ENCODE measurements at places on chromosomes 2 and 18.

- DNase-seq, result no peak
These were observed 1.9 kb downstream of the HS6ST1 start for GRCh38 chr2:128316777-128317180.

GRCh38 chr2:16546128-16546754, 119.4 kb downstream of the CYRIA start:
- DNase-seq, result no peak

DNA sequence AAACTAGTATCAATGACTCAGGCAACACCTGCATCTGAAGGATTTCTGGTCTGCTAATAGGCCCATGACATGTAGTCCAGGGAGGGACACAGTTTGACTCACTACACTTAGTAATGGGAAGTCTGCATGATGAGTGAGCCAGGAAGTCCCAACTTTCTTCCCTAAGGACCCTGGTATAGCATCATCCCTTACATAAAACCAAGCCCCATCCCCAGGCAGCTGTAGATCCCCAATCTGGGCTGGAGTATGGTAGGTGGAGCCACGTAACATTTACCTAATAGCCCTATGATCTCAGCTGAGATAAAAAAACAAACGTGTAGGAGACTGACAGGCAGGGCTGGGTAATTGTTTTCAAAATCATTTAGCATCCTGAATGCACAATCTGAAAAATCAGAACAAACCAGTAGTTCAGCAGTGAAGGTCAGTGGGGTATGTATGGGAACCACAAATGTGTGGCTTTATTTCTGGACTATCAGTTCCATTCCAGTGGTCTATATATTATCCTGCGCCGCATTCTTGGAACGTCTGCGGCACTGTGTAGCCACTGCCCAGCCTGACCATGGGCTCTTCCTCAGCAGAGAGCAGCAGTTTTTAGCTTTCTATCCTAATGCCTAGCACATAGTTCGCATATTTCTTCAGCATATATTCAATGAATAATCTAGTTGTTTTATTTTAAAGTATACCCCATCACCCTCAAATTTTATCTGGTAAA, 33.5 kb downstream of the EPB41L3 start:
- no peak for DNase-seq

GRCh38 chr2:227932001-227932400, 60.6 kb downstream of the DAW1 start:
- DNase-seq, result no peak

GRCh38 chr2:28678944-28679343, 72.7 kb upstream of the PPP1CB start:
- DNase-seq, result no peak

GRCh38 chr2:177537636-177538035, 145.1 kb downstream of the AGPS start:
- no peak for DNase-seq

DNA sequence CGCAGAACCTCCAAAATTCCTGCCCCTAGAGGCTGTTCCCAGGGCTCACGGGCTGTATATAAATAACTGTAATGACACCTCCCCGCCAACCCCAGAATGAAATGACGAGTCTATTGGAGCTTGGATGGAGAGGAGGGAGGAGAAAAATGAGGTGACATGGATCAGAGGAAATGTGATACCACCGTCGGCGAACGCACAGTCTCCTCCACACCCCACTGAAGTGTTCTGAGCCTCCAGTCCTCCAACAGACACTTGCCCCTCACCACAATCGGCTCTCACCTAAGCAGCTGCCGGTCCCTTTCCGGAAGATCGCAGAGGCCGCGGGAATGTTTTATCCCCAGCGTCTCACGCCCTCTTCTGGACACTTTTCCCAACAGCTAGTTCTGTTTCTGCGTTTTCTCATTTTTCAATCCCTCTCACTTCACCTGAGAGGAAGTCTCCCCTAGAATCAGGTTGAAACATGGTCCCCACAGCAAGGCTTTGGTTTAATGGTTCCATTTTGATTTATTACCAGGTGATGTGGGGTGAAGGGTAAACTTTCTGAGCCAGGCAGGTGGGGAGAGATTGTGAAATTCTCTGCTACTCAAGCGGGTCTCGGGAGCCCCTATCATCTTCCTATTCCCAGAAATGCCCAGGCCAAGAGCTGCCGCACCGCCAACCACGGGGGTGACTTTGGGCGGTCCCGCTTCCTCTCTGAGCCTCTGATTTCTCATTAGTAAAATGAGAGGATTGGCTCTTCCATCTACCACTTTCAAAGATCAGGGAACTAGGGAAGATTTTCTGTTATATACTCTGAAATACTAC, 9.1 kb upstream of the MYO5B start:
- no peak for DNase-seq

DNA sequence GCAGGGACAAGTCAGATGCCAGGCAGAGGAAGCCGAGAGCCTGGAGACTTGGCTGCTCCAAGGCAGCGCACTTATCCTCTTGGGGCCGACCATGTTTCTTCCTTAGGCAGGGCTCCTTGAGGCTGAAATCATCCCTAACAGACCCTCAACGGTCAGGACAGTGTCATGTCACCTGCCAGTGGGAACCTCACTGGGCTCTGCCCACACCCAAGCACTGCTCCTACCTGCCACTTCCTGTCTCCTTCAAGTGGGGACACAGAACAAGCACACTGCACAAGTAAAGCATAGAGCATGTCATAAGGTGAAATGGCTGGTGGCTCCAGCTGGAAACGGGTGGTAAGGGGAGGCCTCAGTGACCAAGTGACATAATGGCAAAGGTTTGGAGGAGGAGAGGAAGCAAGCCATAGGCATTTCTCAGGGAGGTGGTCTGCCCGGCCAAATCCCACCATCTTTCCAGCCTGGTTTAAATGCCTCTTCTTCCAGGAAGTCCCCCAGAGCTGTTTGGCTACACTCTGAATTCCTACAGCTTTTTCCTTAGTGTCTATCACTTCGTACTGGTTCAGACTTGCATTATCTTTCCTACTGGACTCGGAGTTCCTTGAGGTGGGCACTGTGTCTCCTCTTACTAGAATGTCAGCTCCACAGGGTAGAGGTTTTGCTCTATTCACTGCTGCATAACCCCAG, 7.3 kb upstream of the ATOH8 start:
- no peak for DNase-seq

DNA sequence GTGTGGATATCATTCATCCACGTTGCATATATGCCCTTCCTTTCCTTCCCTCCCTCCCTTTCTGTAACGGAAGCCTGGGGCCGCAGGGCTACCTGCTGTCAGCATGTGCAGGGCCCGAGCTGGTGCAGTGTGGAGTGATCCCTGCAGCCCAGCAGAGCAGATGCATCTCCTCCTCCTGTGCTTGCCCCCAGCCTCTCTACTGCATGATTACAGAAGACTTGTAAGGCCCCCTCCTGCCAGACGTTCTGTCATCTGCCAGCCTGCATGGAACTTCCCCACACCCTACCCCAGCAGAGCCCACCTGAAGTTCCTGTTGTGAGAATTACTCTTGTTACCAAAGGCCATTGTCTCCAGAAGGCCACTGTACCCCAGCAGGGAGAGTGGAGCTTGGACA, 67.5 kb upstream of the FOSL2 start:
- no peak for DNase-seq

- no peak for DNase-seq
These were observed 94.7 kb downstream of the BIN1 start for GRCh38 chr2:127012215-127012614.

- DNase-seq, result no peak
These were observed 139.9 kb upstream of the ZEB2 start for GRCh38 chr2:144659731-144660275.

DNA sequence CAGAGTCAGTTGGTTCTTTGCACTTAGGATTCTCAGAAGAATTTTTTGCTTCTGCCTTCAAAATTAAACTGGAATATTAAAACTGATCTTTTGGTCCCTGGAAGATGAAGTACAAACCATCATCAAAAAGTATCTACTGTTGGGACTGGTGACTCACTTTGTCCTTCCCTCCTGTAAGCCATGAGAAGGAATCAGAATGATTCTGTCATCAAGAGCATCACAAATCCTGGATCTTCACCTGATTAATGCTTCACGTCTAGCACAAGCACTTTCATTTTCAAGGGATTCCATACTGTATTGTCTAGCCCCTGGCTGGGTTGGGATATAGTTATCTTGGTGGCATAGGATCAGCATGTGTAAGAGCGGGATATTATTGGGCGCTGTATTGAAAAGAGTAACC, 69.3 kb upstream of the CYP1B1 start:
- no peak for DNase-seq

GRCh38 chr2:10311736-10312135, 9.0 kb downstream of the HPCAL1 start:
- no peak for DNase-seq

DNA sequence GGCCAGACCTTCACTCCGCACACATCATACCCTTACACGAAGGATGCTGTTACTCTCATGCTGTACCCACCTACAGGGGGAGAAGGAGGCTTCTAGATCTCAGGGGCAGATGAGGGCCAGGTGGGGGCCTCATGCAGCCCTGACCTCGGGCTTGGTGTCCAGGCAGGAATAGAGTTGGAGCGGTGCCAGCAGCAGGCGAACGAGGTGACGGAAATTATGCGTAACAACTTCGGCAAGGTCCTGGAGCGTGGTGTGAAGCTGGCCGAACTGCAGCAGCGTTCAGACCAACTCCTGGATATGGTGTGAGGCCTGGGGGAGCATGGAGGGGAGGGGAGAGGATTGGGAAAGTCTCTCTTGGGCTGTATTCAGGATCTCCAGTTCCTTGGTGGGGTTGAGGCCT, 4.0 kb upstream of the RNF181 start:
- DNase-seq, result no peak

GRCh38 chr18:46297621-46298020, 193.4 kb downstream of the HAUS1 start:
- no peak for DNase-seq

DNA sequence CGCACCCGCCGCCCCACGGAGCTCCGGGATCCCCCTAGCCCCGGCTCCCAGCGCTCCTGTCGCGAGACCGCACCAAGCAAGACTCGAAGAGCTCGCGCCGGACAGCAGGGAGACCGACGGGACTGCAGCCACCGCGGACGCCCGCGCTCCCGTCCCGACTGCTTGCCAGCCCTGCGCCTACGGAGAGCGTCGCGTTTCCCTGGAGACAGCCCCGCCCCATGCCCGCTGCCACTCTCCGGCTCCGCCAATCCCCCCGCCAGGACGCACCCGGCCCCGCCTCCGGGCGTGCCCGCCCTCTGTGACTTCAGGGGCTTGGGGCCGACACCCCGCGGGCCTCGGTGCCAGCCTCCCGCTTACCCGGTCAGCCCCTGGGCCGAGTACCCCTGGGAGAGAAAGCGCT, at the start of gene ANKMY1:
Gene ANKMY1, minus strand, starts transcription at position 181 of the 400 bp plus-strand sequence. CDS start 653 bp downstream, outside the sequence.
- peak; percentile 54 for DNase-seq

DNA sequence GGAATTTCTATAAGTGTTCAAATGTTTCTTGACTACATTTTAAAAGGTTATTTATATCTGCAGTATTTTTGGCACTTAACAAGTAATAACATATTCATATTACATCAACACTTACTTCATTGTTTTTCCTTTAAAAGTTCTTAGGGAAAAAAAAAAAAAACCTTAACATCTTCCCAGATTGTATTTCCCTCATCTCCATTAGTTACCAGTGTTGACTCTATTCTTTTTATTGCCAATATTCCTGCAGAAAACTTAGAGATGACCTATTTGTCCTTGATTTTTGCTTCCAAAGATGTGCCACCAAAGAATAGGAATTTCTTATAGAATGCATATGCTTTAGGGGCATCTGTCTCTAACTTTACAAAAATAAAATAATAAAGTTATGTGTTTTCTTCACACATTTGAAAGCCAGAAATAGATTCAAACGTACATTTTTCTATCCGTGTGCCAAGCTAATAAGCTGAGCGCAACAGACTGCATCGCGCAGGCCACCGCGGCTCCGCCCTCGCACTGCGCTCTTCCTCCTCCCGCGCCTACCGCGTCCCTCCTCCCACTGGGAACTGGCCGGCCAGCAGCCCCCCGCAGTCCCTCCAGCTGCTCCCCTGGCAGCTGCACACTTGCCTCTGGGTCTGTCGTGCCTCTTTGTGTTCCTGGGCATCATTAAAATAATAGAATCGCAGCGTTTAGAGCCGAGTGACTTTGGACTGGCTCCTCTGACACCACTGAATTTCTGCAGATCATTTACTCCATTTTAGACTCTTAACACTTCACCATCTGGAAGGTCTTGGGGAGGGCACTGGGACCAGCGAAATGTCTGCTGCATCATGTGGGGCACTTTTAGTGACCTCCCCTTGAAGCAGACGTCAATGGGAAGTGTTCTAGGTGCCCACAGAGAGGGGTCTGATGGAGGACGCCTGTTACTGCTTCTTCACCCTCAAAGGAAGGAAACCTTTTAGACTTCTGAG, 21.2 kb upstream of the NAB1 start:
- no peak for DNase-seq

DNA sequence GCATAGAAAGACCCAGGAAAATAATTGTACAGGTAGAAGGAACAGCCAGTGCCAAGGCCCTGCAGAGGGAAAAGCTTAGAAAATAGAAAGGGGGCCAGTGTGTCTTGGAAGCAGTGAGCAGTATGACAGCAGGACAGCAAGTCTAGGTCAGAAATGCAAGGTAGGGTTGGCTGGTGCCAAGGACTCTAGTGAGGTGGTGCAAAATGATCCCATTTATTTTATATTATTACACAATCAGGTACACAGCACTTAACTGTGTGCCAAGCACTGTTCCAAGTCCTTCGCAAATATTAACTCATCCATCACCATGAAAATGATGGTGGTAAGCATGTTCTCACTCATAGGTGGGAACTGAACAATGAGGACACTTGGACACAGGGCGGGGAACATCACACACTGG, 100.0 kb downstream of the AQP4 start:
- no peak for DNase-seq

DNA sequence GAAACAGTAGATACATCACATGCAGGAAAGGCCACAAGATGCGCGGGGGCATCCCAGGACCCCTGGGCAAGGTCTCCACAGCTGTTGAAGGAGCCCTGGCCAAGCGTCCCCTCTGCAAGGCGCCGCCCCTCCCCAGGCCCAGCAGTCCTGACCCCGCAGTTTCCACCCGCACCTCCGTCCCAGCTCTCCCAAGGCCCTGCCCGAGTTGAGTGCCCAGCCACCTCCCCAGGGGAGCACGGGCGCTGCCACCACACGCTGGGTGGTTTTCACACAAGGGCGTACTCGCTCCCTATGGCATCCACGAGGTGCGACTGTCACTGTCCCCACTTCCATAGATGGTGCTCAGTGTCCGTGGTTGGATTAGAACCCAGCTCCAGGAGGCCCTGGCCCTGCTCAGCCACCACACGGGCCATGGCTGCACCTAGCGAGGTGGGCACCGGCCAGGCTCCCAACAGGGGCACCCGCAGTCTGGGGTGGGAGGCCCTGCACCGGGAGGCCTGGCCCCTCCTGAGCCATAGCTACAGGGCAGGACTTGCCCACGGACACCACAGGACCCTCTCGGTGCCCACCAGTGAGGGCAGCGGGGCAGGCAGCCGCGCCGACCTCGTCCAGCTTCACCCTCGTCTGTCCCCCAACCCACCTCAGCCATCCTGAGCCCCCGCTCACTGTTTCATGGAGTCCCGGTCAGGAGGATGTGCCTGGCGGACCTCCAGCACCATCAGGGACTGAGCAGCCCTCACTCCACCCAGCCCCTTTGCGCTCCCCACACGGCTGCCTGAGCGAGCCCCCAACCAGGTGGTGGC, 36.0 kb downstream of the KIF1A start:
- no peak for DNase-seq

DNA sequence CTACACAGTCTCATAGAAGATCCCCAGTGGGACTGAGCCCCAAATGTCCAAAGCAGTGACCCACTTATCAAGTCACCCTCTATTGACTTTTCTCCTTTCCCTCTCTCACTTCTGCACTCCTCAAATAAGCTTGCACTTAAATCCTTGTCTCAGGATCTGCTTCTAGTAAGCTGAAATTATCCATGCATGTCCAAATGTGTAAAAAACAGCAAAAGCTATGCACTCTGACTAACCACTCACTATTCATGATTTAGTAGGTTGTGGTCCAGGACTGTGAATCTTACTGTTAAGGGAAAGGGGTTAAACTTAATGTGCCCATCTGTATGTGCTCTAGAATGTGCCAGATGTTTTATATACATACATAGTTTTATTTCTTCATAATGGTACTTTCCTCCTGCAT, 115.4 kb downstream of the SCG2 start:
- no peak for DNase-seq
